SJSA1 (cell line): ENCODE measurements at places on chromosomes 3 and 15. TPM values are rescaled to one million over a fixed set of nuclear protein-coding genes. Genes with fewer than 3 reads are reported as not detected.

Gene AGTR1
- not detected in 2 replicates for total RNA-seq

Gene DGKG
- 0.97 TPM in 1 of 2 replicates, not detected in the other for total RNA-seq

Gene SCAANT1
- total RNA-seq = not detected in 2 replicates

Gene GABRA5
- total RNA-seq = not detected in 2 replicates

Gene RAB43
- 7.9 and 12.1 TPM in 2 replicates for total RNA-seq

Gene GABRB3
- total RNA-seq = not detected in 2 replicates

Gene SCG3
- not detected in 2 replicates for total RNA-seq

Gene IGF1R
- 7.8 and 14.1 TPM in 2 replicates for total RNA-seq

Gene VWA5B2
- not detected in 2 replicates for total RNA-seq

Gene DOCK3
- 0.09 and 0.29 TPM in 2 replicates for total RNA-seq

Gene SLC28A1
- not detected in 2 replicates for total RNA-seq

Gene LMAN1L
- total RNA-seq = not detected in 2 replicates
